Activated T-cell treated with anti-CD3 and anti-CD28 coated beads, Interleukin-2, amount 50 U/mL, for 24 hours (primary cell): ENCODE measurements at places on chromosomes 2 and 18.
A peak's percentile ranks its signal among the peaks of the same experiment; 100 is the strongest.

GRCh38 chr18:22456116-22456480 lies 38.4 kb upstream of the CTAGE1 start:
- DNase-seq, result no peak

- peak; percentile 86 for DNase-seq
Observed at GRCh38 chr2:172427256-172427989, at the start of gene ITGA6. Gene ITGA6 (plus strand): TSS chr2:172427586.

GRCh38 chr2:20403774-20404312 lies 43.0 kb upstream of the RHOB start:
- no peak for DNase-seq

GRCh38 chr2:172196768-172197431 lies 94.2 kb upstream of the DLX2 start:
- DNase-seq, result peak; percentile 64

GRCh38 chr2:101253013-101253702 lies 472 bp downstream of the CNOT11 start:
- DNase-seq, result no peak

DNA sequence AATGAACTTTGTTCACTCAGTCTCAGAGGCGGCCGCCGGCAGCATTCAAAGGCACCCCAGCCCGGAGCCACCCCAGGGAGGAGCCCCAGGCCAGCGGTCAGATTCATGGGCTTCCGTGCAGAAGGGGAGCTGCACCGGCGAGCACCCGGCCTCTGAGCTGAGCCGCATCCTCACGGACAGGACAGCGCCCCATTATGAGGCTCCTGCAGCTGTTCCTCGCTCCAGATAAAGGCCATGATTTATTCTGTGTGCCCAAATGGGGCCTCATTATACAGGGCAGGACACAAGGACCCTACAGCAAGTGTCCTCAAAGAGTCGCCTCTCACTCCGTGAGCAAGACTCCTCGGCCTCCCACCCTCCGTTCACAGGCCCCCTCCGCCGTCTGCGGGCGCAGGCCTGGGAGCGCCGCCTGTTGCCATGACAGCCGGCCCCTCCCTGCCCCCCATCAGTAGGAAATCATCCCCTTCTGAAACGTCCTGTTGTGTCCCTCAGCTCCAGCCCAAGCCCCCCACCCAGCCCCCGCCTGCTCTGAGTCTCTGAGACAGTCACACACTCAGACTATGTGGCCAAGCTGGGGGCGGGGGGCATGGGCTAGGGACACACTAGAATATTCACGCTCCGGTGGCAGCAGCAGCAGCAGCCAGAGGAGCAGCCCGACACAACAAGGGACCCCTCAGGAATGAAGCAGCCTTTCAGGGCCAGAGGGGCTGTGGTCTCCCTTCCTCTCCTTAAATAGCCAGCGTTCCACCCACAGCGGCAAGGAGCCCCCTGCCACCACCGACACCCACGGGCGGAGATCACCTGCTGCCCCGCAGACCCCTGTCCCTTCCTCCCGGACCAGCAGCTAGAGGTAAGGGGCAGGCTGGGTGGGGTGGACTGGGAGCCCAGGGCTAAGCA lies at the start of gene GPR17:
TSS of gene GPR17 (plus strand) at position 759 of the 897 bp plus-strand sequence. CDS start 4,583 bp downstream, outside the sequence.
- no peak for DNase-seq

- DNase-seq, result peak; percentile 35
Observed at GRCh38 chr2:226873051-226873620, 37.3 kb downstream of the RHBDD1 start.

DNA sequence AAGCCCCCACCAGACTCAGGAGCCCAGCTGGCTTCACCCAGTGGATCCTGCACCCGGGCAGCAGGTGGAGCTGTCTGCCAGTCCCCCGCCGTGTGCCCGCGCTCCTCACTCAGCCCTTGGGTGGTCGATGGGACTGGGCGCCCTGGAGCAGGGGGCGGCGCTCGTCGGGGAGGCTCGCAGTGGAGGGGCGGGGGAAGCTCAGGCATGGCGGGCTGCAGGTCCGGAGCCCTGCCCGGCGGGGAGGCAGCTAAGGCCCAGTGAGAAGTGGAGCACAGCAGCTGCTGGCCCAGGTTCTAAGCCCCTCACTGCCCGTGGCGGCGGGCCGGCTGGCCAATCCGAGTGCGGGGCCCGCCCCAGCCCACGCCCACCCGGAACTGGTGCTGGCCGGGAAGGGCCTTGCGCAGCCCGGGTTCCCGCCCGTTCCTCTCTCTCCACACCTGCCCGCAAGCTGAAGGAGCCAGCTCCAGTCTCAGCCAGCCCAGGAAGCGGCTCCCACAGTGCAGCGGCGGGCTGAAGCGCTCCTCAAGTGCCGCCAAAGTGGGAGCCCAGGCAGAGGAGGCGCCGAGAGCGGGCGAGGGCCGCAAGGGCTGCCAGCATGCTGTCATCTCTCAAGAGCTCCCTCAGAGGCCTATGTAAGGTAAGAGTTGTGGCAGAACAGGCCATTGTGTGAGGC lies 1307.8 kb upstream of the TMEFF2 start:
- no peak for DNase-seq

GRCh38 chr2:188285049-188285448 lies 6.6 kb upstream of the GULP1 start:
- no peak for DNase-seq

DNA sequence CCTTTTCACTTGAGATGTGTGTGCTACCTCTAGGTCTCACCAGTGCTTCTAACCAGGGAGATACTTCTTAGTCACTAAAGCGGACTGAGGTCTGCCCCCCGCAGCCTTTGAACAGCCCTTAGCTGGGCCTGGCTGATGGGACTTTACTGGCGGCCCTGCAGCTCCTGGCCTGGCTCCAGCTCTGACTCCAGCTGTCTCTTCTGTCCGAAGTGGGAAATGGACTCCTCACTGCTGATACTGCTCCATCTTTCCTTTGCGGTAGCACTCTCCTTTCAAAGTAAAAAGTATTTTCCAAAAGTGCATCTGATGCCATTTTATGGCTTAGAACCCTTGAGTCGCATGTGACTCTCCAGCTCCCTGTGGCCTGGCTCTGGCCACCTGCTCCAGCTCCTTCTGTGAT lies 64.5 kb downstream of the ATP9B start:
- no peak for DNase-seq

DNA sequence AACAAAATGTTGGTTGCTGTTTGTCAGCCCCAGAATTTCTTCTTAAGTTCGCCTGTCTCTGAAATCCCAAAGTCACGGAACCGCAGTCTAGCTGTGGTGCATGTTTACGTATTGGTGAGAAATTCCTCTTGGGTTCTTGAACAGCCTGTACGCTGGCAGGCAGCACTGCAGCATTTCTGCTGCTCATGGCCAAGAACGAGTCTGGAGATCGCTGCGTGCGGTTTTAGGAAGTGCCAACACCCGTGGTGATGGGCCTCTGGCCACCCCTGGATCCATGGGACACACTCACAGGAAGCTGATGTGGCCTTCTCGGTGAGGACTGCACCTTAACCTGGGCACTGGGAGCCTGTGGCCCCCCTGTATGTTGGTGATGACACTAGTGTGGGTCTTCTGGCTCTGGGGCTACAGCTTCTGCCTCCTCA lies 23.7 kb downstream of the ASB1 start:
- no peak for DNase-seq

DNA sequence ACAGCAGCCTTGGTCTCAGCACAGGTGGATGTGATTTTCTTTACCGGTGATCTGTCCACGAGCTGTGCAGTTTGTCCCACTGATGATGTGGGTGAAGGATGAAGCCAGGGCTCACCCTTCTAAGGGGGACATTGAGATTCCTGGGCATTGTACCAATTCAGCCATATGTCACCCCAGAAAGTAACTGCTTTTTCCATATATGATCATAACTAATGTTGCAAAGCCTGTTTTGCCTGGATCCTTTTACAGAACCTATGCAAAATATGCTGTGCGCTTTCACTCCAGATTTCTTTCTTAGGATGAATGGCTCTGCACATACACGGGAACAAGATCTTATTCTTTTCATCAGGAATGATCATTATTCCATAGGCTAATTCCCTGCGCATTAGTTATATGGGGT lies 96.9 kb upstream of the POU3F3 start:
- no peak for DNase-seq

- DNase-seq, result no peak
Observed at GRCh38 chr2:216677439-216678097, 17.8 kb downstream of the IGFBP5 start.

- DNase-seq, result no peak
Observed at GRCh38 chr18:33356735-33357134, 83.8 kb downstream of the CCDC178 start.

- DNase-seq, result no peak
Observed at GRCh38 chr2:80496775-80497174, 192.2 kb upstream of the LRRTM1 start.

DNA sequence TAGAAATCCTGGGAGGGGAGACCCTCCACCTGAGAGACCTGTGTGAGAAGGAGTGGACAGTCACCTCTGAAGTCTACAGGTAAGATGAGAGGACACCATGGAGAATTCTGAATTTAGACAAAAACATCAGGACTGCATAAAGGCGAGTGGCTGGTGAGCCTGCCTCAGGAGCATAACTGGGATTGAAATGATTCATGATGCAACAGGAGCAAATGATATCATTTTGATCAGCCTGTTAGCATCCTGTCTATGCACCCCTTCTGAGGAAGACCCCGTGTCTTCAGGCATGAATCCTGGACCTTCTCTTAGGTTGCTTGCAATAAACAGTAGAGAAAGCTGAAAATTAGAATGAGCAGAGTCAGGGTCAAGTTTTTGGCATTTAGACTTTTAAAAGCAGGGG lies 245.8 kb downstream of the ETAA1 start:
- DNase-seq, result no peak

GRCh38 chr2:196123679-196124373 lies 47.6 kb downstream of the STK17B start:
- DNase-seq, result no peak

DNA sequence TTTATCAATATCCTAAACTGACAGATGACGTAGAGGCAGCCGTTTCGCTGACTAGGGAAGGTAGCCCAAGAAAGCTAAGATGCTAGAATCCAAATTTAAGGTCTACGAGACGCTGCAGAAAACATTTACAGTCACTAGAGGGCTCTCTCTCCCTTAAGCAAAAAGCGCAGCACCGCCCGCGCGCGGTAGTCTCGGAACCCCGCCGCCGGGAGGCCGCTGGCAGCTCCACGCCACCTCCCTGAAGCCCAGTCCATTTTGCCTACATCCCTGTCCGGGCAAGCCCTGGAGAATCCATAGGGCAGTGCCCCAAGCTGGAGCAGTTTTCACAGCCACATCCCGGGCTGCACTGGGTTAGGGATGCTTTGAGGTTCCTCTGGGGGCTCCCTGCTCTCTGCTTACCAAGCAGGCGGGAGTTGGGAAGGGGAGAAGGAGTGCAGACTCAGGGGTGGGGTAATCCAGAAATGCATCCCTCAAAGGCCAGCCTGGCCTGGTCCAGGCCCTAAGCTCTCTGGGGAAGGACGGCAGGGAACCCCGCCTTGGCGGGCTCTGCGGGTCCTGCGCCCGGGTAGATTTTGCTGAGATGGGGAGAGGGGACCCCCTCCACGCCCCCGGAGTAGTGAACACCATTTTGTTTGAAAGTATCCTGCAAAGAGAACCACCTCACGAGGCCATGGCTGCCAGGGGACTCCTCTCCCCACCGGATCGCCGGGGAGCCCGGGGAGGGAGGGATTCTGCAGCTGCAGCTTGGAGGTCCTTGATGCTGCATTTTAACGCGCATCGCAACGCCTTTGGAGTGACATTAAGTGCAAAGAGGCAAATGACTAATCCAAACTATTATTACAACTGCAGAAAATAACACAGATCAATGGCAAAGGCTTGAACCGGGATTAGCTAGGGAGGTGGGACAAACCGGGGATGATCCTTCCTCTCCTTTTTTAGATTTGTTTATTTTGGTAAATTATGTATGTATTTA lies 1.3 kb upstream of the DPYSL5 start:
- peak; percentile 78 for DNase-seq

- DNase-seq, result peak; percentile 14
Observed at GRCh38 chr2:3639653-3640052, 18.3 kb upstream of the ALLC start.

- DNase-seq, result no peak
Observed at GRCh38 chr2:46663614-46664013, 184.2 kb downstream of the TMEM247 start.

- DNase-seq, result no peak
Observed at GRCh38 chr18:22136395-22136794, 33.0 kb upstream of the GATA6 start.

DNA sequence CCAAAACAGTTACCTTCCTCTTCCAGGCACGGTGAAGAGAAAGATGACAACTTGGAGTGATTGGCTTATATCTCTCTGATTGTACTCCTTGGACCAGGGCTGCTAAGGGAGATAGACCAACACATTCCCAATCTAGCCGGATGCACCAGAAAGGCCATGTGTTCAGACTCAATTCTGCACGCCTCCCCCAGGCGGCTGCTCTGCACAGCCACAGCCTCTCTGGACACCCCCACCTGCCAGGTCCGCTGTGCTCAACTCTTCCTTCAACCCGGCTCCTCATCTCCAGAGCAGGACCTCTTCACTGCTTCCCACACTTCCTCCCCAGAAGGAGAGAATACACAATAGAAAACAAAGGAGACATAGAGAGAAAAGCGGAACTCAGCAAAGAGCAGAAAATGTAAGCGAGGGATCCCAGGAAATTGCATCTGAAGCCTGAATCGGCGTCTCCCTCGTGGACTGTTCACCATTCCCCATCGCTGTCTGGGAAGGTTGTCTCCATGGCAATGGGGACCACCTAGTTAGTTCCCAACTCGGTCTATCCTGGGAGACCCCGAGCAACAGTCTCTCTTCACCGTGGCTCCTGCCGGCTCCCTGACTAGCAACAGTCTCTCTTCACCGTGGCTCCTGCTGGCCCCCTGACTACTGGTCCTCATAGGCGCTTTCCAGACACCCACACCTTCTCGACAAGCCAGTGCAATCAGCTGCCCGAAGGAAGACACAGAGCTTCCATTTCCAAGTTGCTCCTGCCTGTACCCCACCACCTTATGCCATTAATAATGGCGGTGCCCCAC lies 361.7 kb upstream of the MYT1L start:
- DNase-seq, result no peak

DNA sequence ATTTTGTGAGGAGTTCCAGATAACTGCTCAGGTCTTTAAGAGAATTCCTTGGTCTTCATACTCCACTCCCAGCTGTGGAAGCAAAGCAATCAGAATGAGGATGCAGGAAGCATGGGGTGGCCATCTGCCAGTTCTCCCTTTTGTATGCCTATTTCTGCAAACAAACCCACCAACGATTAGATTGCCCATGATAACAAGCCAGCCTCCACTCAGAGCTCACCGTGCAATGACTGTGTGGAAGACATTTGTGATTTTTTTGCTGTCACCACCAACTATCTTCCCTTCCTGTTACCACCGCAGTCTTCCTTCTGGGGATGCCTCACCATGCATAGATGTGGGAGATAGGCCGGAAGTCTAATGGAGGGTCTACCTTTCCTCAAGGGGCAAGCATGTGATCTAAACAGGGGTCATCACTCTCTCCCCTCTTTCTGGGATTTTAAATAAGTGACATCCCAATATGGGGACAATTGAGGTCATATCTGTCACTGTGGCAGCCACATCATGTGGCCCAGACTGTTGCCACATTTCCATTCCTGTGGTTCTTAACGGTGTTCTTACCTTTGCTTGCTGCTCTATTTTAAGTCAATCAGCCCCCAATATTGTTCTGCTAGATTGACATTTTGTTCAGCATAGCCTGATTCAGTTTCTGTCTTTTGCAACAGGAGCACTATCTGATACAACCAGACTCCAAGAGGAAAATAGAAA lies 4.4 kb downstream of the AFF3 start:
- DNase-seq, result no peak
